Lower lobe of right lung (tissue), 2 donors: ENCODE measurements at places on chromosomes 1 and 21. TPM values are rescaled to one million over a fixed set of nuclear protein-coding genes. Genes with fewer than 3 reads are reported as not detected.

GRCh38 chr21:35051287-35051818 is 2.3 kb upstream of the RUNX1 start:
- H3K4me1 ChIP-seq: peaks cover 42% of the 10 kb centered on the region
- no peaks in the 10 kb centered on the region for H3K27me3 ChIP-seq
- H3K27ac ChIP-seq: peak overlapping the region; percentile 29
- no peaks in the 10 kb centered on the region for H3K36me3 ChIP-seq
- peak; percentile 95 for DNase-seq

GRCh38 chr1:19648689-19649088 is 4.6 kb downstream of the NBL1 start:
- H3K4me3 ChIP-seq: peak overlapping the region; percentile 33
- DNase-seq: no peak
- no peaks in the 10 kb centered on the region for H3K36me3 ChIP-seq
- peaks cover 17% of the 10 kb centered on the region for H3K27me3 ChIP-seq
- peak overlapping the region; percentile 62 for H3K27ac ChIP-seq

- H3K4me1 ChIP-seq: no peaks in the 10 kb centered on the region
- H3K36me3 ChIP-seq: no peaks in the 10 kb centered on the region
- DNase-seq: no peak
- H3K27me3 ChIP-seq: no peaks in the 10 kb centered on the region
- no peak overlapping the region for H3K27ac ChIP-seq
These were observed 349.4 kb upstream of the RUNX1 start for GRCh38 chr21:35398346-35398982.

DNA sequence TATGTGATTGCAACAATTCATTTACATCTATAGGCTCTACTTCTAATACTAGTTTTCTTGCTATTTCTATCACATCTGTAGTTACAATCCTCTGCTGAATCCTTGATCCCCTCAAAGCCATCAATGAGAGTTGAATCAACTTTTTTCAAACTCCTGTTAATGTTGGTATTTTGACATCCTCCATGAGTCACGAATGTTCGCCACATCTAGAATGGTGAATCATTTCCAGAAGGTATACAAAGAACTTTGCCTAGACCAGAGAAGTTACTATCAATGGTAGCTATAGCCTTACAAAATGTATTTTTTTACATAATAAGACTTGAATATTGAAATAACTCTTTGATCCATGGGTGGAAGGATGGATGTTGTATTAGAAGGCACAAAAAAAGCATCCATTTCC is 110.0 kb downstream of the AMY1C start:
- no peak overlapping the region for H3K4me3 ChIP-seq
- no peak for DNase-seq
- no peak overlapping the region for H3K27ac ChIP-seq
- no peaks in the 10 kb centered on the region for H3K36me3 ChIP-seq

DNA sequence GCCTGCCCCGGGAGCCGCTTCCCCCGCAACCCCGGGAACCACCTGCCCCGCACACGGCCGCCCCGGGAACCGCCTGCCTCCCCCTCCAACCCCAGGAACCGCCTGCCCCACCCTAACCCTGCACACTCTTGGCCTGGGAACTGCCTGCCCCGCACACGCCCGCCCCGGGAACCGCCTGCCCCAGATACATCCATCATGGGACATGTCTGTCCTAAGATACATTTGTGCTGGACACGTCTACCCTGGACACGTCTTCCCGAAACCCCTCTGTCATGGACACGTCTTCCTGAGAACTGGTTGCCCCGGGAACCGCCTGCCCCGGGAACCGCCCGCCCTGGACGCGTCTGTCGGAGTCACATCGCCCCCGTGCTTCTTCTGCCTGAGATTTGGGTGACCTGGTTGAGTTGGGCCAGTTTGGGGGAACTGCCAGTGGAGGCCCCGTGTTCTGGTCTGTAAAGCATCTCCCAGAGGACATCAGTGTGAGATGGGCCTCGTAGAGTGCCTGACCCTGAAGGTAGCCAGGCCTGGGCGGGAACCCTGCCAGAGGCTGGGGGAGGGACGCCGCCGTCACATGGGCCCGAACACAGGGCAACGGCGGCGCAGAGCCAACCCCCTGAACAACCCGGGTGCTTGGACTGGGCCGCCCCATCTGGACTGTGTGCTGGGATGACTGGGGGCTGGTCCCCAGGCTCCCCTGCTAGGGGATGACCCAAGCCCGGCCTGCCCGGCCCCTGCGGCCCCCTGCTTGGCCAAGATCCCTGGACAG is 3.6 kb downstream of the PERM1 start:
- peaks cover 11% of the 10 kb centered on the region for H3K4me1 ChIP-seq
- no peaks in the 10 kb centered on the region for H3K36me3 ChIP-seq
- no peak overlapping the region for H3K27ac ChIP-seq
- no peak for DNase-seq
- peaks cover 30% of the 10 kb centered on the region for H3K27me3 ChIP-seq
- no peak overlapping the region for H3K4me3 ChIP-seq

DNA sequence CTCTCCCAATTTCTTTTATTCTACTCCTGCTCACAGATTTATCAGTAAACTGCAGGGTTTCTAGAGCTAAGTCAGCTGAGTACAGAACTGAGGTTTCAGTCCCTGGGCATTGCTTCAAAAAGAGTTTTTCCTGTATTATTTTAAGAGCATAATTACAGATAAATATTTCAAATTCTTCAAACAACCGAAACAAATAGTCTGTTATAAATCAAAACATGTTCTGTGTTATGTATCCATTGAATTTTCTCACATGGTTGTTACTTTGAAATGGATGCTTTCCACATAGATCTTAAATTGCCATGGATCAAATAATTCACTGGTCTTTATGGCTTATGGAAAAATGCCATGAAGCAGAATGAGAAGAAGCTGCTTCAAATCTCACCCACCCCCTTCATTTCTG is 64.5 kb downstream of the LRRC8C start:
- H3K4me3 ChIP-seq: no peak overlapping the region
- no peak for DNase-seq
- peaks cover 45% of the 10 kb centered on the region for H3K4me1 ChIP-seq
- H3K27ac ChIP-seq: no peak overlapping the region

DNA sequence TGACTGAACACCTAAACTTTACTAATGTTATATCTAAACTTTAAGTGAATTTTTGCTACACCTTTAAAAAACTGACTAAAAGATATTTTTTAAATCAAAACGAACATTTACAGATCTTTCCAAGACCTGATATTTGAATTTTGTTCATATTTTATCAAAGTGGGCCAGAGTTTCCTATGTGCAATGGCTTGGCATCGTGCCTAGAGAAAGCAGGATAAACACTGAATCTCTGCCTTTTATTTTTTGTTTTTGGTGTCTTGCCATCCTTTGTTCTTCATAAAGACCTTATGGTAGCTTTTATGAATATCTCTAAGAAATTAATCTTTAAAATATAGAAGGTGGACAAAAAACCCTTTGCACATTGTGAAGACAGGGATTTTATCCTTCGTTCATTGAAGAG is 25.8 kb upstream of the VPS26C start:
- no peak overlapping the region for H3K4me3 ChIP-seq
- H3K4me1 ChIP-seq: peaks cover 7% of the 10 kb centered on the region
- no peak overlapping the region for H3K27ac ChIP-seq
- H3K36me3 ChIP-seq: no peaks in the 10 kb centered on the region

DNA sequence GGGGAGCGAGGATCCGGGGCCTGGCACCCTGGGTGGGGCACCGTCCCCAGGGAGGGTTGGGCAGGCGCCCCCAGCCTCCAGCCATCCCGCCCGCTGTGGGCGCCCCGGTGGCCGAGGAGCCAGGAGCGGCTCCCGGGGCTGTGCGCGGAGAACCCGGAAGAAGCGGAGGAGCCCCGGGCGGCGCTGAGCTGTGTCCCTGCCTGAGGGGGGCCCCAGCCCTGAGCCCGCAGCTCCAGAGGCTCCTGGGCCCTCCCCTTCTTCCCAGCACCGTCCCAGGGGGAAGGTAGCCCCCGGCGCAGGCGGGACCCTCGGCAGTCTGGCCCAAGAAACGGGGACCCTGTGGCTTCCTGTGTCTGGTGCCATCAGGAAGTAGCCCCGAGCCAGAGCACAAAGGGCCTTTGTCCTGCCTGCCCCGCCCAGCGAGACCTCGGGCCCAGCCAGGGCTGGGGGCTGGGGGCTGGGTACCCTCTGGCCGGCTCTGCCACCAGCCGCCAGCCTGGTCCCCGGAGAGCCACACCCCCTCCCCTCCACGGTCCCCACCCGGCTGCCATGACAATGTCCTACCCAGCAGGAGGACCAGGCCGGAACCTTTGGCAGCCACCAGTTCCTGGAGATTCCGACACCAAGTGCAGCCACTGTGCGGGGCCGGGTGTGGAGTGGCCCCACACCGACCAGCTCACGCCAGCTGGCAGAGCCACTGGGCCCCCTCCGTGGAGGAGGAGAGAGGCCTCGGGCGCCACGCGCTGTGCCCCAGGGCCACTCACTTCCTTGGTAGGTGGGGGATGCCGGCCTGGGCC is 15.6 kb upstream of the TTLL10 start:
- DNase-seq: peak; percentile 77
- H3K4me1 ChIP-seq: peaks cover 12% of the 10 kb centered on the region
- peaks cover under 1% of the 10 kb centered on the region for H3K27me3 ChIP-seq
- peak overlapping the region; percentile 73 for H3K4me3 ChIP-seq

DNA sequence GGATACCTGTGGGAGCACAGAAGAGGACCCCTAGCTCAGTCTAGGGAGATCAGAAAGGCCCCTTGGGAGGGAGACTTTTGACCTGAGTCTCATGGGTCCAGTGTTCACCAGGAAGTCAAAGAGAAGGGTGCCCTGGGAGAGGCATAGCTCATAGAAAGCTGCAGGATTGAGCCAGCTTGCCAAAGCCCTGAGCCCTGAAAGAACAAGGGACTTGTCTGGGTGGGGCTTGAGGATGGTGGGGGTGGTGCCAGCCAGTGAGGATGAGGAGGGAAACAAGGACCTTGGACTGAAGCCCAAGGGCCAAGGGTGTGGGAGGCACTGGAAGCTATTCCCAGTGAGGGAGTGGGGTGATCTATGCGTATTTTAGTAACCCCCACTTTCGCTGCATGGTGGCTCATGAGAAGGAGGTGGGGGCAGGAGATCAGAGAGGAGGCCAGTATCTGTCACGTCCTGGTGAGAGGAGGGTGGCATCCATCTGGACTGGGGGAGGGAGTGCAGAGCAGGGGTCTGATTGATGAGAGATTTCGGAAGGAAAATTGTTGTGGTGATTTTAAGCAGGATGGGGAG is 28.4 kb downstream of the DMBX1 start:
- peaks cover 10% of the 10 kb centered on the region for H3K27me3 ChIP-seq
- no peak overlapping the region for H3K4me3 ChIP-seq
- DNase-seq: peak; percentile 13
- peaks cover 17% of the 10 kb centered on the region for H3K4me1 ChIP-seq

DNA sequence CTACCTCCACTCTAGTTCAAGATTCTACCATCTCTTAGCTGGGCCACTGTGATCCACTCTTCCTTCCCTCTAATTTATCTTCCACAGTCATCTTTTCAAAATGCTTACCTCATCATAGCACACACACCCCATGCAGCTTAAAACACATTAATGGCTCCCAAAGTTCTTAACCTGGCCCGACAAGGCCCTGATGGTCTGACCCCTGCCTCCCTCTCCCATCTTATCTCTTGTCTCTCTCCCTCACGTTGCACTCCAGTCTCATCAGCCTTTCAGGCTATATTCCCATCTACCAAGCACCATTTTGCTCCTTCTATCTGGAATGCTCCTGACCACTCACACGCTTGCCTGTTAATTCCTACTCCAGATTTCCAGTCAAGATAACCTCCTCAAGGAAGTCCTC is 2.5 kb upstream of the ZBTB8A start:
- H3K27ac ChIP-seq: no peak overlapping the region
- DNase-seq: no peak
- H3K4me1 ChIP-seq: peaks cover 9% of the 10 kb centered on the region
- H3K4me3 ChIP-seq: no peak overlapping the region
- no peaks in the 10 kb centered on the region for H3K36me3 ChIP-seq

GRCh38 chr1:58312971-58313563 is 233.5 kb downstream of the OMA1 start:
- no peaks in the 10 kb centered on the region for H3K36me3 ChIP-seq
- no peak overlapping the region for H3K4me3 ChIP-seq
- no peak for DNase-seq
- H3K27ac ChIP-seq: no peak overlapping the region
- H3K4me1 ChIP-seq: no peaks in the 10 kb centered on the region
- H3K27me3 ChIP-seq: no peaks in the 10 kb centered on the region

DNA sequence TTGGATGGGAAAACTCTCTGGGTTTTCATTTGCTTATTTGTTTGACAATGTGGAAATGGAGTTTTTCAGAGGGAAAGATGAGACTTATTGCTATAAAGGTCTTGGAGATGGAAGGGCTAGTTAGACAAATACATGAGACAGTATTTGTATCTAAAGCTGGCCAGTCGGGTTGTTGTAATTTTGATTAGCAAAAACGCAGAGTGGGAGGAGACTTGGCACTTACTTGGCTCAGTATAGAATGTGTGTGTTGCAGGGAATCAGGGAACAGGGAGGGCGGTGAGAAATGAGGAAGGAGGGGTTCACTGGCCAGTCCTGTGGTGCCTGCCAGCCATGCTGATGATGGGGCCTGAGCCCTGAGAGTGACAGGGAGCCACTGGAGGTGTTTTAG is 6.0 kb upstream of the FOXE3 start:
- H3K27me3 ChIP-seq: peaks cover 8% of the 10 kb centered on the region
- H3K36me3 ChIP-seq: no peaks in the 10 kb centered on the region
- no peak overlapping the region for H3K27ac ChIP-seq
- H3K4me3 ChIP-seq: no peak overlapping the region

DNA sequence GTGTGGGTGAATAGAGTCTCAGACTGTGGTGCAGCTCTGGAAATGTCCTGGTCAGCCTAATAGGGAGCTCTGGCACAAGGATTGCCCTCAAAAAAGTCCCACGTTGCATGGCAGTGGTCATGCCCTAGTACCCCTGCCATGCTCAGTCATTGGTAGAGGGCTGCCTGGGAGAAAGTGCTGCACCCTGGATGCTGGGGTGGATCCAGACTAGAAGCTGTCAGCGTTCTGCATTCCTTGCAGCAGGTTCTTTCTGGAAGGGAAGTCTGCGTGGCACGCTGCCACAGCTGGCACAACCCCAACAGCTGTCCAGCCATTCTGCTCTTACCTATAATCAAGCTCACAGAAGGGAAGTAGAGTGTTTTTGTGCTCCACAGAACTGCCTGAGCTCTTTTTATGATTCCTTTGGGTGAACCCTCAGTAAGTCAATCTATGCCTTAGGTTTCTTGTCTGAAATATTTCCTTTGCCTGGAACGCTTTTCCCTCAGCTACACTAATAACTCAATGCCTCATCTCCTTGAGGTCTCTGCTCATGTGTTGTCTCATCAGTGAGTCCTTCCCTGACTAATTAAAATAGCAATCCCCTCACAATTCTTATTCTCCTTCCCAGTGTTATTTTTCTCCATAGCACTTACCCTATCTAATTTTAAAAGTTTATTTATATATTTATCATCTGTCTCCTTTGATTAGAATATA is 61.5 kb upstream of the JAK1 start:
- DNase-seq: peak; percentile 73
- H3K4me3 ChIP-seq: no peak overlapping the region
- no peaks in the 10 kb centered on the region for H3K27me3 ChIP-seq
- H3K36me3 ChIP-seq: no peaks in the 10 kb centered on the region
- H3K4me1 ChIP-seq: peaks cover 32% of the 10 kb centered on the region

GRCh38 chr21:39818557-39818956 is 48.7 kb upstream of the PCP4 start:
- no peaks in the 10 kb centered on the region for H3K4me1 ChIP-seq
- H3K4me3 ChIP-seq: no peak overlapping the region
- H3K36me3 ChIP-seq: no peaks in the 10 kb centered on the region
- no peak for DNase-seq

FCMR gene
- 6.8 TPM for total RNA-seq

SPRR4 gene
- not detected for total RNA-seq

AK5 gene
- 1.0 TPM for total RNA-seq

BRINP2 gene
- total RNA-seq: not detected
